Fibroblast of skin of back (primary cell): ENCODE measurements at places on chromosomes 13 and 19.
A peak's percentile ranks its signal among the peaks of the same experiment; 100 is the strongest.

GRCh38 chr13:54643863-54644262, 1615.2 kb downstream of the OLFM4 start:
- DNase-seq: no peak

- no peak for DNase-seq
These were observed 253.8 kb downstream of the KLF12 start for GRCh38 chr13:73880365-73880764.

DNA sequence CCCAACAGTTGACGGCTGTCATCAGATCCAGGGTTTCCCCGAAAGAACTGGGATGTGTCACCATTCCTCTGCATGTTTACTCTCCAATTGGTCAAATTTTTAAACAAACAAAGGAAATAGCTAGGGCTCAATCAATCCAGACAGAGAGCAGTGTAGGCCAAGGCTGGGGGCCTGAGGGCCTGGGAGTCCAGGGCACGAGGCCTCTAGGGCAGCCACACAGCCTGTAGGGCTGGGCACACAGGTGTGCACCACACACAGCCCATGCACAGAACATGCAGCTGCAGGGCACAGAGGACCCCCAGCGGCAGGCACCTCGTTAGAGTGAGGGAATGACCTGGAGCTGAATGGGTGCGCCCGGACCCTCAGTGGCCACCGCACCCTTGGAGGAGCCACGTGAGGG, 9.5 kb downstream of the MIER2 start:
- no peak for DNase-seq

DNA sequence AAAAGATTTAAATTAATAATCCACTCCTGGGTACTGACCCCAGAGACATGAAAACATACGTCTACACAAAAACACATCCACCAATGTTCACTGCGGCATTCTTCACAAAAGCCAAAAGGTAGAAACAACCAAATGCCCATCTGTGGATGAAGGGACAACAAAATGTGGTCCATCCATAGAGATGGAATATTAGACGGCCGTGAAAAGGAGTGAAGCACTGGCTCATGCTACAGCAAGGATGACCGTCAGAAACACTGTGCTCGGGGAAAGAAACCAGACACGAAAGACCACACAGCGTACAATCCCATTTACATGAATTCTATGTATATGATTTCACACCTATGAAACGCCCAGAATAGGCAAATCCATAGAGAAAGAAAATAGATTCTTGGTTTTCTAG, 6.1 kb downstream of the RDH13 start:
- no peak for DNase-seq

DNA sequence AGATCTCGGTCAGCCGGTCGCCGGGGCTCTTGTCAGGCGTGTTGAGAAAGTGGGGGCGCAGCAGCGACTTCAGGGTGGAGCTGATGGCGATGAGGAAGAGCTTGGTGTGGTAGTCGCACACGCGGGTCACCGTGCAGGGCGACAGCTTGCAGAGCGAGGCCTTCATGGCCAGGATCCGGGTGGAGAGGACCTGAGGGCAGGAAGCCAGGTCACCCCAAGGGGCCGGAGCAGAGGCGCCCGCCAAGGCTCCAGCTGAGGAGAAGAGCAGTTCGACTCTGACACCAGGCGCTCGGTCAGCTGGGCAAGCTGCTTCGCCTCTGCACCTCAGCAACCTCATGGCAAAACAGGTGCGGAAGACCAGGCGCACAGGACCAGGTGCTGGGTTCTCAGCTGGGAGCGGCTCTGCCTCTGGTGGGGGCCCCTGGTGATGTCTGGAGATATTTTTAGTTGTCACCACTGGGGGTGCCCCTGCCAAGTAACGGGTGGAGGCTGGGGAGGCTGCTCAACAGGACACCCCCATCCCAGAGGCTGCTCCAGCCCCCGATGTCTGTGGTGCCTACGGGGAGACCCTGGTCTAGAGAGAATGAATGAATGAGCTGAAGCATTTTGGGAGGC, 15.9 kb downstream of the CFD start:
- DNase-seq: no peak

DNA sequence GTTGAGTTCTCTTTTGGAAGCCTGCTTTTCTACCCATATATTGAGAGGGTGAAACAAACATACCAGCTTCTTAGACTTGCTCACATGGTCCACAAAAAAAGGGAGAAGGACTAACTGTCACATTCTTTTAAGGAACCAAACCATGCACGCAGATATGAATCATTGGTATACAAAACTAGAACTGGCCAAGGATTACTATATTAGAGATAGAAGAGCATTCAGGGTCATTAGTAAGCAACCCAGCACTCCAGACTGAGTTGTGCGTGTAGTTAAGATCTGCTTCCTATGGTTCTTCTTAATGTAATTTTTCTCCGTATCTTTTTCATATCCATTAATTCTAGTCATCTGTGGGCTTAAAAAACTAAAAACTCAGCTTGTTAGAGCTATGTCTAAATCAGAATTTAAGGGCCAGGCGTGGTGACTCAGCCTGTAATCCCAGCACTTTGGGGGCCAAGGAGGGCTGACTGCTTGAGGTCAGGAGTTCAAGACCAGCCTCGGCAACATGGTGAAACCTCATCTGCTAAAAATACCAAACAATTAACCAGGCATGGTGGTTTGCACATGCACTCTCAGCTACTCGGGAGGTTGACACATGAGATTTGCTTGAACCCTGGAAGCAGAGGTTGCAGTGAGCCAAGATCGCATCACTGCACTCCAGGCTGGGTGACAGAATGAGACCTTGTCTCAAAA, 19.6 kb downstream of the ALG5 start:
- DNase-seq: no peak

- DNase-seq: no peak
These were observed 87.3 kb upstream of the RFC3 start for GRCh38 chr13:33730619-33731018.

DNA sequence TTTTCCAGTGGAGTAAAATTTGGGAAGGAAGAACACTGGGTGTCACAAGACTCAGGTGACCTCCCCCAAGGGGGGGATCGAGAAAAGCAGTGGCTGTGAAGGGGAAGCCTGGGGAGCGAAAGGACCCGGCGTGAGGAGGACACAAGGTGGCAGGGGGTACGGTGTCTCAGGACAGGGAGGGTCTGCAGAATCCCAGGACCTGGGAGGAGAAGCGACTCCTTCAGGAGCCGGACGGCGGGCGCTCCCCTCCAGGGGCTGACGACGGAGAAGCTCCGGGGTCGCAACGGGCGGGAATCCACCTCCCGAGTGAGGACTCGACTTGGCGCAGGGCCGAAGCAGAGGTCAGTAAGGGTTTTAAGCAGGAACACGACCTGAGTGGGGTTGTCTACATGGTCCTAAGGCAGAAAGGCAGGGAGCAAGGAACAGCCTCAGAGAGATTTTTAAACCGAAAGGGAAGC, 529 bp downstream of the ZNF836 start:
- peak; percentile 6 for DNase-seq

GRCh38 chr13:80157261-80157932, 183.5 kb downstream of the SPRY2 start:
- DNase-seq: peak; percentile 72

DNA sequence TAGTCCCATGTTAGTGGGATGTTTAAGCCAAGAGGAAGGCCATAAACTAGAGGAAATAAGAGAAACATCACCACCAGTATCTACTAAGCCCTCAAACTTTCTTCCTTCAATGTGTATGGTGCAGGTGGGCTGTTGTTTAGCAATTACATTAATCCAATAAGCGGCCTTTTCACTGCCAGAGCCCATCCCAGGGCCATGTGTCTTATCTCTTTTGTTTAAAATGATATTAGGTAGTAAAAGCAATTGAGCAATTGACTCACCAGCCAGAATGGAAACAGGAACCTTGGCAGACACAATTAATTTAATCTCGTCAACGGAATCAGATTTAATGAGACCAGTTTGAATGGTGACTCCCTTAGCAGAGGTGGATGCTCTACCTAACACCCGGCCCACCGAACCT, 1503.5 kb downstream of the UQCRFS1 start:
- no peak for DNase-seq

DNA sequence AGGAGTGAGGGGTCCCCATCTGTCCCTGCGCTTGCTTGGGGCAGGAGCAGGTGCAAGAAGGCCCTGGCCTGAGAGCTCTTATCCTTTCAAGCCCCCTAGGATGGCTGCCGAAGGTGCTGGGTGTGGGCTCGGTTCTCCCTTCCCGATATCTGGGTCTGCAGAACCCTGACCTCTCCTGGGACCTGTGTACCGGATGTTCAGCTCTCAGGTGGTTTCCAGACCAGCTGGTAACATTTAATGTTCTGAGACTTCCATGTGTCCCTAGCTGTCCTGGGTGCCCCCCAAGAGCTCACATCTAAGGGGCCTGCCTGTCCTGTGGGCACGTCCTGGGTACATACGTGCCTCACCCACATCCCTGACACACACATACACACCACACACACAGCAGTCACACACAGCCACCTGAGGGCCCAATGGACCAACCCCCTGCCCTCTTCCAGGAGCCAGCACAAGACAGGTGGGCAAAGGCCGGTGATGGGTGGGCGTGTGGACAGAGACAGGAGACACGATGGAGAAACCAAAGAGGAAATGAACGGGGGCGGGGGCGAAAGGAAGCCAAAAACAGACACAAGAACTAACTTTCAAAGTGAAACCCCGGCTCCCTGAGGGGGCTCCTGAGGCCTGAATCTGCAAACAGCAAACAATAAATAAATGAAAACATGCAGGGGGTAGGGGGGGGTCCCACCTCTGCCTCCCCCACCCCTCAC, 124.3 kb downstream of the PTPRS start:
- no peak for DNase-seq

DNA sequence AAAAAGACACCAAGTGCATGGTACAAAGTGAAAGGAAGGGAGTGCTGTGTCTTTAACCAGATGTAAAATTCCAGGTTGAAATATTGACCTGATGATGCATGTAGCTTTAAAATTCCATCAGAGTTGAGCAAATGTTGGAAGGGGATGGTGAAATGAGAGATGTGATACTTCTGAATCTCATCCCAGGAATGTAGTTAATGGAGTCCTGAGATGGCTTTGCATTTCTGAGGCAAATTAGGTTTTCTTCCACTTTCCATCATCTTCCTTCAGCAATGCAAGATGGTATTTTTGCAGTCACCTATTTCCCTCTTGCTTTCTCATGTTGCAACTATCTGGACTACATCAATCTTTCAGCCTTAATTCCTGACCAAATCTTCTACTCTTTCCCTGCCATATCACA, 194.1 kb upstream of the MIR17HG start:
- DNase-seq: peak; percentile 53

- DNase-seq: no peak
These were observed 9.5 kb downstream of the STOML3 start for GRCh38 chr13:38981096-38981495.

DNA sequence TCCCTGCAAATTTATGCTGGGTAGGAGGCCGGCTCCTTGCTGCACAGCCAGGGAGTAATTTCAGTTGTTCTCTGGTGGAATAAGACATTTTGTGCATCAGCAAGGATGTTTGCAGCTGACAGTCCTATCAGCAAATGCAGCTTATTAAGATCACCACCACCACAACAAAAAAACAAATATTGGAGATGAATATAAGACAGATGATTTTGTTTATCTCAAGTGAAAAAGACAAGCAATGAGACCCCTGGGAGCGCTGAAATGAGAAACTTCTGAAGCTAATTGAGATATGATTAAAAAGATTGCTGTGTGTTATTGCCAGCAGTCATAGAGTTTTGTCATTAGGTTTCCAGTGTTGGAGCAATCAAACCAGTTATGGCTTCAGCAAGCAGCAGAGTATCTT, 505.6 kb downstream of the GPC6 start:
- no peak for DNase-seq

DNA sequence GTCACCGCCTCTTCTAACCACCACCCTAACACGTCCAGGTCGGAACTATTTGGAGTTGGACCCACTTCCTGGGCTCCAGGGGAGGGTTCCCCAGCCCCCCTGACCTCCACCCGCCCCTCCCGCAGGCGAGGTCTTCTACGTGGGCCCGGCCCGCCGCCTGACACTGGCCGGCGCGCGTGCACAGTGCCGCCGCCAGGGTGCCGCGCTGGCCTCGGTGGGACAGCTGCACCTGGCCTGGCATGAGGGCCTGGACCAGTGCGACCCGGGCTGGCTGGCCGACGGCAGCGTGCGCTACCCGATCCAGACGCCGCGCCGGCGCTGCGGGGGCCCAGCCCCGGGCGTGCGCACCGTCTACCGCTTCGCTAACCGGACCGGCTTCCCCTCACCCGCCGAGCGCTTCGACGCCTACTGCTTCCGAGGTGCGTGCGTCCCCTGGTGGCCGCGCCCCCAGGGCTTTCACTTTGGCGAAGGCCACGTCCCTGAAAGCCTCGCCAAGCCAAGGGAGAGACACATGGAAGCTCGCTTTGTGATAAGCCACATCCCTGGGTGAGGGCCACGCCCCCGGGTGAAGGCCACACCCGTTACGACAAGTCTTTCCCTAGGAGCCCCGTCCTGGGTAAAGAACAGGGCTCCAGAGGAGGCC, 13.2 kb downstream of the NCAN start:
- peak; percentile 64 for DNase-seq

- DNase-seq: no peak
These were observed 22.7 kb downstream of the TFDP1 start for GRCh38 chr13:113607056-113607888.

DNA sequence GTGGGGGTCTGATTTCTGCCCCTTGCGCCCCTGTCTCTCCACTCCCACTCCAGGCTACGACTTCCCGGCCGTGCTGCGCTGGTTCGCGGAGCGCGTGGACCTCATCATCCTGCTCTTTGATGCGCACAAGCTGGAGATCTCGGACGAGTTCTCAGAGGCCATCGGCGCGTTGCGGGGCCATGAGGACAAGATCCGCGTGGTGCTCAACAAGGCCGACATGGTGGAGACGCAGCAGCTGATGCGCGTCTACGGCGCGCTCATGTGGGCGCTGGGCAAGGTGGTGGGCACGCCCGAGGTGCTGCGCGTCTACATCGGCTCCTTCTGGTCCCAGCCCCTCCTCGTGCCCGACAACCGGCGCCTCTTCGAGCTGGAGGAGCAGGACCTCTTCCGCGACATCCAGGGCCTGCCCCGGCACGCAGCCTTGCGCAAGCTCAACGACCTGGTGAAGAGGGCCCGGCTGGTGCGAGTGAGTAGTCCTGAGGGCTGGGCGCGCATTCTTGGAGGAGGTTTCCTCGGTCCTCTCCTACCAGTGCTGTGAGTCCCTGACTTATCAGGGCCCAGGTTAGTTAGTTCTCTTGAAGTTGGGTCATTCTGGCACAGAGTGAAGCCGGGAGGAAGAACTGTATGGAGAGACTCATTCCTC, 12.7 kb downstream of the EHD2 start:
- DNase-seq: no peak

DNA sequence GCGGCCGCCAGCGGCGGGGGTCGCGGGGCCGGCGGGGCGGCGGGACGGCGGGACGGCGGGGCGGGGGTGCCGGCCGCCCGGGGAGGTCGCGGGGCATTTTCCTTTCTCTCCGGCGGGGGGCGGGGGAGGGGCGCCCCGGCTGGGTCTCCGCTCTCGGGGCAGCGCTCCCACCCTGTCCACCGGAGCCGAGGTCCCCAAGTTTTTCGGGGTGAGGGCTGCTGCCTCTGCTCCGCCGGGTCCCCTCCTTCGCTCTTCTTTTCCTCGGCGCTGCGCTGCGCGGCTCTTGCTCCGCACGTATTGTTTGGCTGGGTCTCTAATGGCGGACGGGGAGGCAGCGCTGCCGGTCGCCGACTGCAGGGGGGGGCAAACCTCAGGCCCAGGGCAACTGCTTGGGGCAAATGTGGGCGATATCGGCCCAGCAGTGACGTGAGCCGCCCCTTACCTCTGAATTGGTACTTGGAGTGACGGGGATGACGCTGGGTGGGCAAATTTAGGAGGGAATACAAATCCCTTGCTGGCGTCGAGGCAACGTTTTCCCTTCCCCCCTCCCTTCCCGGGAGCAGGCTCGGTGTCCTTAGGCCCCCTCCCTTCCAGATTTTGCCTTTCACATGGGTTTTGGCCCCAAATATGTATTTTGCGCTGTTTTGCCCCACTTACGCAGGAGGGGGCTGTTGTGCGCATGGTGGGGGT, 759 bp downstream of the ZMYM2 start:
- DNase-seq: peak; percentile 47

GRCh38 chr13:30147421-30147820, 159.9 kb downstream of the KATNAL1 start:
- no peak for DNase-seq
